ENCODE measurements at places on chromosomes 1 and 21. TPM values are rescaled to one million over a fixed set of nuclear protein-coding genes. Genes with fewer than 3 reads are reported as not detected.

TMPRSS3 gene
- 0.18 TPM for total RNA-seq

GRCh38 chr1:41918450-41919043 lies at the start of gene HIVEP3:
TSS of gene HIVEP3 (minus strand) at chr1:41918922.
- DNase-seq: no peak

CD53 gene
- total RNA-seq: 16.6 TPM

DNA sequence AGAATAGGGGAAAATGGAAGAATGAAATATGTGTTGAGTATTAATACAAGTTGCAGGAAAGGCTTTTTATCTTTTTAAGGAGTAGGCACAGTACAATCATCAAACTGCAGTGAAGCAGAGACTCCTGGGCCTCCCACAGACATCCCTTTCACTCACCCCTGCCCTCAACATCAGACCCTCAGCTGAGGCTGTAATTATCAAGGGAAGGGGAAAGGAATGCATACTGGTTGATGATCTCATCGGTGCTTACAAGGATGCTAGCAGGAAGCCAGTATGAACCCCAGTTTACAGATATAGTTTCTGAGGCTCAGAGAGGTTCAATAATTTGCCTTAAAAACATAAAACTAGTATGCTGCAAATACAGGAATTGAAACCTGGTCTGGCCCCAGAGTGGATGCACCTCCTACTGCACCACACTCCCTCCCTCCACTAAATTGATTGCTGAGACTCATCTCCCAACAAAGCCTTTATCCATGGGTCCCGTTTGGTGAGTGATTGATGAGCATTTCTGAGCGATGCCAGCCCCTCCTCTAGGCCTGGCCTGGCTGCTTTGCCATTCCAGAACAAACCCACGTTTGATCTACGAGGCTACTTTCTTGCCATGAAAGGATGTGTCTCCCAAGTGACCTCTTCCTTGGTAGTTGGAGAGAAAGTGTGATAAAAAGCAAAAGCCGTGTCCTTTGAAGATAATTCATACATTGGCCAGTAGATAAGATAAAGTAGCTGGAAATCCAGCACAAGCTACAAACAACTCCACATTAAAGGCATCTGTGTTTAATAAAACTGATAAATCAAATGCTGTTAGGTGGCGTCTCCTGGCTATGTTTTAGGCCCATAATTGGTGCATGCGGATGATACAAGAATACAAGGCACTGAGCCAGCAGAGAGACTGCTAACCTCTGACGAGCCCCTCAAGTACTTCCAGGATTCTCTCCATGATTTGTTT lies 233.9 kb upstream of the CAMK1G start:
- DNase-seq: peak; percentile 78

EXO1 gene
- not detected for total RNA-seq

VHLL gene
- not detected for total RNA-seq
